Activated T-cell treated with anti-CD3 and anti-CD28 coated beads, Interleukin-2, amount 50 U/mL, for 72 hours (primary cell): ENCODE measurements at places on chromosomes 4 and X. TPM values are rescaled to one million over a fixed set of nuclear protein-coding genes. Genes with fewer than 3 reads are reported as not detected.
A peak's percentile ranks its signal among the peaks of the same experiment; 100 is the strongest.

The MTM1 gene
- 30.9 TPM for total RNA-seq

GRCh38 chr4:184734758-184735157 lies 862 bp upstream of the CENPU start:
- peaks cover 2% of the 10 kb centered on the region for H3K36me3 ChIP-seq
- no peaks in the 10 kb centered on the region for H3K27me3 ChIP-seq
- peaks cover 36% of the 10 kb centered on the region for H3K4me1 ChIP-seq

DNA sequence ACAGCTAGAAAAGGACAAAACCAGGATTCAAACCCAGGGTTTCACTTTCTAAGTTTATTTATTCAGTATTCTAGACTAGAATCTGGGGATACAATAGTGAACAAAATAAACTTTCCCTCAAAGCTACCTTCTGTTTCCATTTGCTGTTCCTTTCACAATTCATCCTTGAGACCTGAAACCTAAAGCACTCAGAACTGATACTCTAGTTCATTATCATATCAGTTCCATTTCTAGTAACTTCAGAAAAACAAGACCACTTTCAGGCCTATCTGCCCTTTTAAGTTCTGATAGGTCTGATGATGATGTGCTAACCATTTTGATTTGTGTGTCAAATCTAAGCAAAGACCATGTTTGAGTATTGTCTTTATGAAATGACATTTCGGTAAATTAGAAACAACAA lies 7.8 kb upstream of the XK start:
- no peaks in the 10 kb centered on the region for H3K4me1 ChIP-seq
- H3K27ac ChIP-seq, result no peak overlapping the region
- DNase-seq, result no peak
- no peak overlapping the region for H3K4me3 ChIP-seq

GRCh38 chr4:1013225-1014073 lies 2.0 kb downstream of the FGFRL1 start:
- H3K27me3 ChIP-seq, result peaks cover 9% of the 10 kb centered on the region
- DNase-seq, result no peak
- H3K27ac ChIP-seq, result no peak overlapping the region
- peaks cover 13% of the 10 kb centered on the region for H3K4me1 ChIP-seq
- no peaks in the 10 kb centered on the region for H3K36me3 ChIP-seq

DNA sequence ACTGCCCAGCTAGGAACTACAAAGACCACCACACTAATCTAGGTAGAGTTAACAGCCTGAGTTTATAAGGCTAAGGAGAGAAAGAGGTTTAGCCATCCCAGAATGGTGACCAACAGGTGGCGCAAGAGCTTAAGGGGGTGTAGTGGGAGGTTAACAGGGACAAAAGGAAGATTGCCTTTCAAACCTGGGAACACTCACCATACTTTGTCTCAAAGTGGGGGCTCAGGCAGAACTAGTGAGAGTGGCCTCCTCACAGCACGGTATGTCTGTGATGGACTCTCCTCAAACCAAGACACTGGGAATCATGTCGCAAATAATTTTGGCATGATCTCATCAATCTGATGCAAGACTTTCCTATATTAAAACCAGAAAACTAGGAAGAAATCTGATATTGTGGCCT lies 23.4 kb downstream of the CCNI start:
- no peaks in the 10 kb centered on the region for H3K27me3 ChIP-seq
- peak overlapping the region; percentile 88 for H3K27ac ChIP-seq
- DNase-seq, result peak; percentile 59
- no peaks in the 10 kb centered on the region for H3K4me1 ChIP-seq

DNA sequence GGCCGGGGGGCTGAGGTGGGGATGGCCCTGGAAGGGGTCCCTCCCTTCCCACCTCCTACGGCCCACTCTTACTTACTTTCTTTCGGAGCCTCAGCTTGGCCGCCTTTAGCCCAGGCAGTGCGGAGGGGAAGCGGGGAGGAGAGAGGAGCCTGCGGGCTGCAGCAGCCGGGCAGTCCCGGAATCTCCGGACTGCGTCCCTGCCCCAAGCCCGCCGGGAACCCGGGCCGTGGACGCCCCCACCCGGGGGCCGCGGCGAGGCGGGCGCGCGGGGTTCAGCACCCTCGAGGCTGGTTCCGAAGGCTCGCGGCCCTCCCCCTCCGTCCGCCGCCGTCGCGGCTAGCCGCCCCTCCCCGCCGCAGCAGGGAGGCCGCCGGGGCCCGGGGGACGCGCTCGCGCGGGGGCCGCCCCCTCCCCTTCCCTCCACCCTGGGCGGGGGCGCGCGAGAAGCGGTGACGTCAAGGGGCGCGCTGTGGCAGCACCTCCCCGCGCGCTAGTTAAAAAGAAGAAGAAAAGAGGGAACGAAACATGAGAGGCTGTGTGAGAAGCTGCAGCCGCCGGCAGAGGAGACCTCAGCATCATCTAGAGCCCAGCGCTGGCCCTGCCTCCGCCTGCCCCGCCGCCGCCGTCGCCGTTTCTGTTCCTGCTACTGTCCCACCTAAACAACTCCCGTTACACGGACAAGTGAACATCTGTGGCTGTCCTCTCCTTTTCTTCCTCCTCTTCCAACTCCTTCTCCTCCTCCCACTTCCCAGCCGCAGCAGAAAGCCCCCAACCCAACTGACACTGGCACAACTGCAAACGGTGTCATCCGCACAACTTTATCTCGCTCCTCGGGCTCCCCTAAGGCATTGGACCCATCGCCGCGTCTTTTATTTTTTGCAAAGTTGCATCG lies at the start of gene HHIP:
HHIP (plus strand) TSS at position 526 of the 892 bp plus-strand sequence. CDS start 520 bp downstream, outside the sequence.
- peaks cover 57% of the 10 kb centered on the region for H3K27me3 ChIP-seq
- peak; percentile 33 for DNase-seq
- peaks cover 24% of the 10 kb centered on the region for H3K4me1 ChIP-seq
- H3K27ac ChIP-seq, result no peak within 1 kb of the TSS
